LHCN-M2 (cell line): ENCODE measurements at places on chromosomes 2 and 18.

GRCh38 chr2:217876253-217876570 is 126.6 kb downstream of the TNS1 start:
- DNase-seq = no peak

GRCh38 chr2:15640261-15640711 is 48.6 kb downstream of the DDX1 start:
- peak; percentile 76 for DNase-seq

DNA sequence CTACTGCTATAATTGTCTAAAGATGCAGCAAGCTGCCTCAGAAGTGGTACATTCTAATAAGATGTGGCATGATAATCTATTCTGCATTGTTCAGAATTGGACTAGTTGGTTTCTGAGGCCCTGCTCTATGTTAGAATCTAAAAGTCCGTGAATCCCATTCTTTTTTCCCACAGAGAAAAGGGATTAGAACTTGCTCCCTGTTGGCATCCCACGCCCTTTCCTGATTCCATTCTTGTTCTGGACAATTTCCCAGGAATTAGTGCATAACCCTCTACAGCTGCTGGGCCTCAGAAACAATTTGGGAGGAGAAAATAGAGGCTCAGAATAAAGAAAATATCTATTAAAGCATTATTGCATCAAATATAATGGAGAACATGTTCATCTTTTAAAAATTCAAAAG is 282.7 kb downstream of the NRXN1 start:
- DNase-seq = no peak

- DNase-seq = no peak
Observed at GRCh38 chr2:129712676-129712985, 266.8 kb upstream of the RAB6C start.

DNA sequence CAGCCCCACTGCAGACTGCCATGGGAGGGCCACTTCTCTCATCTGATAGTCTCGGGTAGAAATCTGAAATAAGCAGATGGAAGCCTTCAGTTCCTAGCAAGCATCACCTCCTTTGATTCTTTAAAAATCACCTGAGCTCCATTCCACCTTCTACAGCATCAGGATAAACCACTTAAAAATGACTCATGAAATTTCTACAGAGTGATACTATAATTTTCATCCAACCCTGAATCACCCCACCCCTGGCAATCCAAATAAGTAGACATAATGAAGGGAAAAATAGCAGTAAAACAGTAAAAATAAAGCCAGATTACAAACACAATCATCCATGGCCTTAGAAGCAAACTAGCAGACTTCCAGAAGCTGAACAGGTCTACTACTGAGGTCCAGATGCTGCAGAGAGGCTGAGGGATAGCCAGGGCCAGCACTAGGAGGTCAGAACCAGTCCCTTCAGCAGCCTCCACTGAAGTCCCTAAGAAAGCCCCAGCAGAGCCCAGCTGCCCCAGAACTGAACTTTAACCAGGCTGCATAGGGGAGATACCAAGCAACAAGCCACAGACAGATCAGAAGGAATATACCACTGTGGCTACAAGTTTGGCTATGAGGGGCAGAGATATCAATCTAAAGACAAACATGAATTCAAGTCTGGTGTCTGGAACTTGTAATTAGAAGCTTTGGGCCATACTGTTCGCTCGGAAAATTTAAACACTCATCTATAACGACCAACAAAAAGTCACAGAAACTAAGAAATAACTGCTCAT is 54.7 kb upstream of the RNU4ATAC start:
- no peak for DNase-seq

DNA sequence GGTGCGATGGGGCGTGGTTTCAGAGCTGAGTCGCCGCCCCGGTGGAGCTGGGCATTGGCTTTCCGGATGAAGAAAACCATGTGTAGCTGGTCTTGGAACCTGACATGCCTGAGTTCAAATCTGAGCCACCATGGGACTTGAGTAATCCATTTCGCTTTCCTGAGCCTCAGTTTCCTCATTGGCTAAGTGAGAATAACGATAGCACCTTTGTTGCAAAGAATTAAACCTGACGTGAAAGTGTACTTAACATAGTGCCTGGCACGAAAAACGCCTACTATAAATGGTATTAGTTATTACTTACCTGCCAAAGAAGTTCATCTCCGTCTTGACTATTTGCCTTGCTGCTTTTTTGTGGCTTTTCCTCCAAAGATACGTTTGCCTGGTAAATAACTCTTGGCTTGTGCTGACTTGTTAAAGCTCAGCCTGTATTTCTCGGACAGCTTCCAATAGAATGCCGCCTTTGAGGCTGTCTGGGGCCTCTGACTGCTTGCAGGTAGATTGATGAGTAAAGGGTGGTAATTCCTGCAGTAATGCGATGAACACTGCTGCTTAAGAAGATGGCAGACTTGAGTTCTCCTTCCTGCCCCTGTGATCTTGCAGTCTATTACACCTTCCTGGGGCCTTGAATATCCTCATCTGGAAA is 1.3 kb downstream of the CDCA7 start:
- DNase-seq = no peak

- DNase-seq = no peak
Observed at GRCh38 chr2:143833015-143833660, 686.8 kb downstream of the ZEB2 start.

GRCh38 chr18:54220406-54220805 is 4.1 kb downstream of the MBD2 start:
- no peak for DNase-seq

GRCh38 chr2:219388121-219388906 is 602 bp upstream of the DNPEP start:
- DNase-seq = peak; percentile 92

- no peak for DNase-seq
Observed at GRCh38 chr2:201968050-201968449, 65.6 kb upstream of the FZD7 start.

DNA sequence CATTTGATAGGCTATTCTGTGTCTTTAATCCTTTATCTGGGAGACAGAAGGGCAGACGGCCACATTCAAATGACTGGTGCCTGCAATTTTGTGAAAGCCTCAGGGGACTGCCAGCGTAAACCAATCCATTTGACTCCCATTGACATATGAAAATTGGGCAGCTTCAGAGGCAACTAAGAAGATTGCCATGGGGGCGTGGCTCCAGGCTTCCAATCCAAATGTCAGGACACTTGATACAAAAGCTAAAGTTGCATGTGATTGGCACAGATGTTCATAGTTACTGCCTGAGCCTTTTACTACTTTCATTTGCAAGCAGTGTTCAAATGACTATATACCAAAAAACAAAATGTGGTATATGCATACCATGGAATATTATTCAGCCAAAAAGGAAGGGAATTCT is 42.0 kb downstream of the SPC25 start:
- no peak for DNase-seq

DNA sequence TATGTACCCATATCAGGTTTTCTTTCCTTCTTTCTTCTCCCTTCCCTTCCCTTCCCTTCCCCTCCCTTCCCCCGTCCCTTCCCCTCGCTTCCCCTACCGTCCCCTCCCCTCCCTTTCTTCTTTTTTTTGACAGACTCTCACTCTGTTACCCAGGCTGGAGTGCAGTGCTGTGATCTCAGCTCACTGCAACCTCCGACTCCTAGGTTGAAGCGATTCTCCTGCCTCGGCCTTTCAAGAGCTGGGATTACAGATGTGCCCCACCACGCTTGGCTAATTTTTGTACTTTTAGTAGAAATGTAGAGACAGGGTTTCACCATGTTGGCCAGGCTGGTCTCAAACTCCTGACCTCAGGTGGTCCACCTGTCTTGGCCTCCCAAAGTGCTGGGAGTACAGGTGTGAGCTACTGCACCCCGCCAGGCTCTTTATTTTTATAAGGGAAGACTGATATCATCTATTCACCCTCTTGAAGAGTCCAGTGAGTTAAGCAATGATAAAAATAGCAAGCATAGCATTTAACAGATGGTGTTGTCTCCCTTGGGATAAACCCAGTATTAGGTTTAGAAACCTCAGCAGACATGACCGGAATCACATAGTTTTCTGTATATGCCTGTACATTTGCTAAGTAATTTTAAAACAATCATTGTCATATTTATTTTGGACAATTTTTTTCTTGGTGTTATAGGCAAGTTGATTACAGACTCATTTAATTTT is 888.4 kb downstream of the TRIB2 start:
- DNase-seq = peak; percentile 72

GRCh38 chr2:237122214-237122666 is 36.6 kb downstream of the COPS8 start:
- DNase-seq = peak; percentile 75

GRCh38 chr2:30312916-30313315 is 81.6 kb downstream of the LBH start:
- no peak for DNase-seq

DNA sequence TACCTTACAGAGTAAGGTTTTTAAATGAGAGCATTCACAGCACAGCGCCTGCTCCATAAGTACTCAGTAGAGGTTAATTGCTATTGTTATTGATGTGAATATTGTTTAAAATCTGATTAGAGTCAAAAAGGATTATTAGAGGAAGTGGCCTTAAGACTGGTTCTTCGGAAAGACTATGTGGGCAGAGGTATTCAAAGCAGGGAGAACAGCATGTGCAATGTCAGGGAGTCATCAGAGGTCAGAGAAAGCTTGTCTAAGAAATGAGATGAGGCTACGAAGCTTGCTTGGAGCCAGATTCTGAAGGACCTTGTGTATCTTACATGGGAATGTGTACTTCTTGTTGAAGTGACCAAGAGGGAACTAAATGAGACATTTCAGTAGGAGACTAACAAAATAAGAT is 49.8 kb downstream of the PMS1 start:
- no peak for DNase-seq

- DNase-seq = no peak
Observed at GRCh38 chr18:67043276-67043675, 439.4 kb upstream of the CDH19 start.

DNA sequence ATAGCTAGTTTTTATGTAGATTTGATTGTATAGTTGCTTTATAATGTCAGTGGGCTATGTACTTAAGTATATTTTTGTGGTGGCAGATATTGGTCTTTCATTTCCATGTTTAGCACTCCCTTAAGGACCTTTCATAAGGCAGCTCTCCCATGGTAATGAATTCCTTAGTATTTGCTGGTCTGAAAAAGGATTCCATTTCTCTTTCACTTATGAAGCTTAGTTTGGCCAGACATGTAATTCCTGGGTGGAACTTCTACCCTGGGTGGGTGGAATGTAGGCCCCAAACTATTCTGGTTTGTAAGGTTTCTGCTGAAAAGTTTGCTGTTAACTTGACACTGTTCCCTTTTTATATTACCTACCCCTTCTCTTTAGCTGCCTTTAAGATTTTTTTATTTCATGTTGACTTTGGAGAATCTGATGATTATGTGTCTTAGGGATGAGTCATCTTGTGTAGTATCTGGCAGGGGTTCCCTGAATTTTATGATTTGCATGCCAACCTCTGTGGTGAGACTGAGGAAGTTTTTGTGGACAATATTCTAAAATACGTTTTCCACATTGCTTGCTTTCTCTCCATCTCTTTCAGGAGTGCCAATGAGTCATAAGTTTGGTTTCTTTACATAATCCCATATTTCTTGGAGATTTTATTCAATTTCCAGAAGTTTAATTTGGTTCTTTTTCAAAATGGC is 65.4 kb upstream of the VRK2 start:
- DNase-seq = peak; percentile 86
